ENCODE measurements at places on chromosomes 11 and 22.

GRCh38 chr11:45025716-45026492 is 75.2 kb upstream of the TP53I11 start:
- DNase-seq = peak; percentile 77

GRCh38 chr11:88405853-88406252 is 68.3 kb upstream of the CTSC start:
- no peak for DNase-seq

GRCh38 chr11:57482782-57483561 is 22.6 kb downstream of the RTN4RL2 start:
- DNase-seq = peak; percentile 58

- DNase-seq = peak; percentile 74
Observed at GRCh38 chr11:46918083-46918787, at the start of gene LRP4. Gene LRP4 (minus strand): TSS chr11:46918550. CDS start chr11:46918379, 171 bp downstream.

- DNase-seq = peak; percentile 5
Observed at GRCh38 chr22:35230839-35231584, 26.3 kb upstream of the HMGXB4 start.

GRCh38 chr22:36334081-36334820 is 53.5 kb downstream of the MYH9 start:
- DNase-seq = peak; percentile 29

DNA sequence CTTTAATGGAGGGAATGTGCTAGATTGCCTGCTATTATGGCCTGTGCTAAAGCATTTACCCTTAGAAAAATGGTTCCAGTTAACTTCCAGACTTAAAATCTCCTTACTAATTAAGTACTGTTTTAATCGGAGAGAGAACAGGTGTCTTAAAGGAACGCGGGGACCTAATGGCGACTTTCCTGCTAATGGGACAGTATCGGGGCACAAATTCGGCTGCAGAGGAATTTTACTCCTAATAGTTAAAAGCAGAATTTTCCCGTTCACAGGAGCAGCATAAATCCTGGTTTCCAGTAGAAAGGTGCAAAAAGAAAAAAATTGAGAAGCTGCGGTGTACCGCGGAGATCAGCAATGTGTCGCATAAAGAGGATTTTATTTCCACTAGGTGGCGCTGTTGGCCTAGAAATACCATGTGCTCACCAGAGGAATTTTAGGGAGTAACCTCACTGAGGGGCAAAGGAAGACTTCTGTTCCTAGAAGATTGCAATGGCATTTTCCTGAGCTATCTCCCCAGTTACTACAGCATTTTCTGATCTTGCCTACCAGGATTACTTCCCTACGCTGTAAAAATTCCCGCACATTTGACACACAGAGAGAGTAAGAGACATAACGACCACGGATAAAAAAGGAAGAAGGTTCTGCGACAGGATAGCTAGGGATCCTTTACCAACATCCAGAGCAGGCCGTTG is 44.5 kb downstream of the ZNF280B start:
- peak; percentile 59 for DNase-seq

GRCh38 chr11:11035331-11035730 is 177.5 kb upstream of the ZBED5 start:
- no peak for DNase-seq

DNA sequence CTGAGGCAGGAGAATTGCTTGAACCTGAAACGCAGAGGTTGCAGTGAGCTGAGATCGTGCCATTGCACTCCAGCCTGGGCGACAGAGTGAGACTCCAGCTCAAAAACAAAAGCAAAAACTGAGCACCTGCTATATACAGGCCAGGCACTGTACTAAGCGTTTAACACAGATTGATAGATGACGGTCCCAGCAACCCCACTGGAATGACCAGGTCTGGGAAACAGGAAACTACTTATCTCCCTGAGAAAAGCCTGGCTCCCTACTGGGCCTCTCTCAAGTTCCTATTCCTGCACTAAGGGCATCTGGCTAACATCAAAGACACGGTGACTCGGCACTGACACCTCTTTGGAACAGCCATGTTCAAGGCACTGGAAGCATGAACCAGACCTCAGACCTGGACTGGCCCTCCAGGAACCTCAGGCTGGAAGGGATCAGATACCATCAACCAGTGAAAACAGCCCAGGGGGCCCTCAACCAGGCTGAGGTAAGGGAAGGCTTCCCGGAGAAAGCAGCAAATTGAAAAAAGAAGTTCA is 16.6 kb downstream of the ARAP1 start:
- peak; percentile 75 for DNase-seq

DNA sequence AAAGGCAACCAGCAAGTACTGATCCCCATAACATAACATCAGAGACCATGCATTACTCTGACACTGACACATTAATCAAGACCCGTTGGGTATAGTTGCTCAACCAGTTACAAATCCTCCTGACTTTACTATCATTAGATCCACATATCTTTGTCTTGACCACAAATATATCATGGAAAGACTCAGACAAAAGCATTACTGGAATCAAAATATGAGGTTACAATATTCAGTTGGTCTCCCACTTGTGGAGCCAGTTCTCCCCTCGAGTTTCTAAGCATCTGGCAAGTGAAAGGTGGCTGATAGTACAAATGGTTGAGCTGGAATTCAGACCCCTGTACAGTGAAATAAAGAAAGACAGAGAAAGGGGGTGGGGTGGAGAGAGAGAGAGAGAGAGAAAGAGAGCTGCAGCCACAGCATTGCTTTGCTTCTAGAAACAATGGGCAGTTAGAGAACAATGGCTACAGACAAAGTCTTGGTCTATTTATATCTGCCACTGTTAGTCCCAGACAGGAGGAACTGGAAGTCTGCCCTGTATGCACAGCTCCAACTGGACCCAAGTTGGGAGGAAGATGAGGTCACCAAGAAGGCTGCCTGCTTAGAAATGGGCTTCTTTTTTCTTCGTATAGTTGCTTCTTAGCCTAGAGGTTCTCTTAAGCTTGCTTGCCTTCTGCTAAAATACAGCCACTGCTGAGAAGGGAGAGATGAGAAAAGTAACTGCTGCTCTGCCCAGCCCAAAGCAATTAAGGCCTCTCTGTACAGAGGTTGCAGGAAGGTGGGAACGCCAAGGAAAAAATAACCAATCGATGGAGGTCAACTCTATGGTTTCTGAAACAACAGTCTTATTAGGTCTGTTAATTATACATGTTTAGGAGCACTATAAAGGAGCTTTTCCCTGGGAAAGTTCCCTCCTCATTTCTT is 85.5 kb downstream of the ETS1 start:
- DNase-seq = no peak
